Activated CD8-positive, alpha-beta memory T cell treated with anti-CD3 and anti-CD28 coated beads, Interleukin-2, amount 10 ng/mL, durations not matched to agents 7 days and 5 days (primary cell): ENCODE measurements at places on chromosomes 13 and 19.

DNA sequence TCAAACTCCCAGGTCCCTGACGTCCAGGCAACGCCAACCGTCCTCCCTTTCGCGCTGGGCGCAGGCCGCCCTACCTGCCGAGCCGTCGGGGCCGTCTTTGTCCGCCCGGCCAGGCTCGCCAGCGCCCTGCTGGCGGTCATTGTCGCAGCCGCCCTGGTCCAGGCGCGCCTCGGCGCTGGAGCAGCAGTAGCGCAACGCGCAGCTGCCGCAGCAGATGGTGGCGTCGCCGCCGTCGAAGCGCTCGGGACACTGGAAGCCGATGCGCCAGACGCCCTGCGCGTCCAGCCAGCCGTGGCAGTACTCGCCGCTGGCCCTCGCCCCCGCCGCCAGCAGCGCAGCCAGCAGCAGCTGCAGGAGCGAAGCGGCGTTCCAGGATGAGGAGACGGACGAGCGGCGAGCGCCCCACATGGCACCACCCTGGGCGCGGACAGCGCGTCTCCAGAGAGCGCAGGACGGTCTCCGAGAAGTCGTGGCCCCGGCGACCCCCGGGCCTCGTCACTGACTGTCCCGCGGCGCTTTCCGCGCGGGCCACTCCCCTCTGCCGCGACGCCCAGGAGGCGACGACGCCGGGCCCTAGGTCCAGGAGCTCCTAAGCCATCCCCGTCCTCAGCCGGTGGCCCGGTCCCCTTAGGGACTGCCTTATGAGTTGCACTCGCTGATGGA, 1.1 kb downstream of the SHISA2 start:
- DNase-seq = no peak

DNA sequence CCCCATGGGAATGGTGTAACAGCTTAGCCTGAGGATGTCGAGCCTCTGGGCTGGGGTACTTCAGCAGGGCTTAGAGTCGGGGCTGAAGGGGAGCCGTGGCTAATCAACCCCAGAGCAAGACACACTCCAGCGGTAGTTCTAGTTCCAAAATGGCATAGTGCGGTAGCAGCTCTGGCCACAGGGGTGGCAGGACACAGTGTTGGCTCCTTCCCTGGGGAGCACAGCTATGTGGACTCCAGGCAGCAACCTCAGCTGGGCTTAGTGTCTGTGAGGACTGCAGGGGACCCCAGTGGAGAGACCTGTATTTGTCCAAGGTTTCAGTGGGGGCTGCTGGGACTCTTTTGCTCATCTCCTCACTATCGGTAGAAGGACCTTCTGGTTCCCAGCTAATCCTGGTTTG, 70.8 kb upstream of the PCDH20 start:
- DNase-seq = no peak

DNA sequence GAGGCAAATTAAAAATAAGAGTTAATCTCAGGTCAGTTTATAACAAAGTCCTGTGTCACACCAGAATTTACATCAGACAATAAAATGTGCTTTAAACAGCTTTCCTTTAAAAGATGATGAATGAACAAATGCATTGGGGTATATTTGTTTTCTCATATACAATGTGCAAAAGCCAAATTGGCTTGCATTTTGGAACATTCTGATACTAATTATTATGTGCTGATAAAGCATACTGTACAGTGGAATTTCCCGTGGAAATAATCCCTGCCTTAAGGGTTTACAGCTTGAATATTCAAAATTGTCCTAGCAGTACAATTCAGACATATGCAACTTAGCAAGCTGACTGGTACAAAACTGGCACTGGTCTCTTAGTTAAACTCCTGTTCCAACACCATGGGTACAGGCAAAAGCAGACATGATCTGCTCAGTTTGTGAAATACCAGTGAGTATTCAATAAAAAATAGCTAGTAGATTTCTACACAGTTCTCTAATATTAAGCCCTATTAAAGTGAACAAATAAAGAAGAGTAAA, 373.4 kb downstream of the SLITRK1 start:
- DNase-seq = no peak

DNA sequence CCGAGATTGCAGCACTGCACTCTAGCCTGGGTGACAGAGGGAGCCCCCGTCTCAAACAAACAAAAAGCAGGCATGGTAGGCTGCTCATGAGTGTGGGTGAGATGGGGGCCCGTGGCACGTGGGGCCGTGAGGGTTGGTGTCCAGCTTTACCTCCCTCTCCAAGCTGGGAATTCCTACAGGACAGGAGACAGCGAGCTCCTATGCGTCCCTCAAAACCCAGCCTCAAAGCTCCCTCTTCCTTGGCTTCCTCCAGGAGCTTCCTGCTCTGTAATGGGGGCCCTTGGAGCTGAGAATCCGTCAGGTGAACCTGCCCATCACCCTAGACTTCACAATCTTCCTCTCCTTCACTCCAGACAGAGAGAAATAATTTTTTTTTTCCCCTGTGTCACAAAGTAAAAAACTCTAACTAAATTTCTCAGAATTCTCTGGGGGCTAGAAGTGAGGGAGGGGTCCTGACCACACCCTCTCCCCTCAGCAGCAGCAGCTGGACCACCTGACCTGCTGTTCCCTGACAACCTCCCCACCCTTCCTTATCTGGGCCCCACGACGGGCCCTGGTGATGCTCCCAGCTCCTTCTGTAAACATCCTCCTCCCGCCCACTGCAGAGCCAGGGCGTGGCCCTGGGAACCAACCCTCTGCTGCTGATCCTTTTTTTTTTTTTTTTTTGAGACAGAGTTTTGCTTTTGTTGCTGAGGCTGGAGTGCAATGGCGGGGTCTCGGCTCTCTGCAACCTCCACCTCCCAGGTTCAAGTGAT, 22.1 kb upstream of the WDR18 start:
- no peak for DNase-seq

GRCh38 chr19:2475018-2475701, 767 bp upstream of the GADD45B start:
- DNase-seq = peak; percentile 78

- no peak for DNase-seq
These were observed 778.8 kb upstream of the SLITRK5 start for GRCh38 chr13:86892330-86892729.

GRCh38 chr13:97224544-97225300, 2.6 kb downstream of the MBNL2 start:
- DNase-seq = no peak

DNA sequence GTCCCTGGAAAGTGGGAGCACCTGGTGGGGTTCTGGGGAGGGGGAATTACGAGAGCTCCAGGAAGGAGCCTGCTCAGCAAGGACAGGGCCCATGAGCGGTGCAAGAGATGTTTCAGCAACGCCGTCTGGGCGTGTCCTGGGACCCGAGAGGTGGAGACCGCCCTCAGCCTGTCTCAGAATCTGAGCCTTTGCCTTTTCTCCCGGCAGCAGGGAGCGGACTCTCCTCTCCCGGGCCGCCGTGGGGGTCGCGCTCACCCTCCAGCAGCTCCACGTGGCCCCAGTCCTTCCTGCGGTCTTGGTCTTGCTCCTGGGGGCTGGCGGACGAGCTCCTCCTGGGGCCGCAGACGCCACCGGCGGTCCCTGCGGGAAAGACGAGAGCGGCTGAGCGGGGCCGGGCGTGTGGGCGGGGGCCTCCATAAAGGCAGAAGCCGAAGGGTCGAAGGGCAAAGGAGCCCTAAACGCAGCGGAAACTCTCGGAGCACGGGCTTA, 714 bp downstream of the POLRMT start:
- peak; percentile 69 for DNase-seq

DNA sequence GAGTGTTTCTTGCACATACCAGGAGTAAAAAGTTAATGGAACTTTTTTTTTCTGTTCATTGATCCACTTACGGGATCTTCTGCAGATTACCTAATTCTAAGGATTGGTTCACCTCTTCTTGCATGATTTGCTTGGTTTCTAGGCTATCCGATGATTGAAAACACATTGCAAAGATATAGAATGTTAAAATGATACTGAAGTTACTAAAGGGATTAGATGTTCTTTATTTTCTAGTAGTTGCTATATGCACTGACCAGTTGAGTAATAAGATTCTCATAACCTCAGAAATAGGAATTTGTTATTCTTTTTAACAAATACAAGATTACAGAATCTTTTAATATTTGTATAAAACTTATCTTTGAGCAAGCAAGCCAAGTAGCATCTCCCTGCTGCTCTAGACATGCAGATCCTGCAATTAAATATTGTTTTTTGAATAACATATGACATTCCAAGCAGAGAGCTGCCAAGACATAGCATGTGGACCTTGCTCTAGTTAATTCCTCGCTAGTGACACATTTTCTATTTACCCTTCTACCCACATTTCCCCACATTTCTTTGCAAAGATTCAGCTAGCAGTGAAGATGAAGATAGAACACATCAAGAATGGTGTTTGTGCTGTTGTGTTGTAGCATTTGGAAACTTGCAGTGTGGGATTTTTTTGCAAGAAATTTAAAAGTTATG, 51.7 kb upstream of the RNF113B start:
- no peak for DNase-seq

- DNase-seq = no peak
These were observed 147.4 kb downstream of the ABCC4 start for GRCh38 chr13:95153647-95154412.

DNA sequence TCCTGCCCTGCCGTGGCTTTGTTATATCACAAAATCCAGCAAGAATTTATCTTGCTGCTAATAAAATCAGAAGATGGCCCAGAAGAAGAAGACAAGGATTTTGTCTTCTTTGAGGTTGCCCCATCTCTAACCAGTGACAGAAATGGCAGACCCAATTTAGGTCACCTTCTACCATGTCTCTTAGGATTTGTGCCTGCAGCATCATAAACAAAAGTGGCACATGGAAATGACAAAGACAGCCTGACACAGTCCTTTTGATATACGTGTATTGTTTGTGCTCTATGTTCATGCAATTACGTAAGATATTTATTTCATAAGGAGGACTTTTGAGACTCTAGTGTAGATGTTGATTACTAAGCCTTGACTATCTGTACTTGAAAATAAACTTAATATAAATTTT, 135.9 kb upstream of the TMTC4 start:
- DNase-seq = no peak

- no peak for DNase-seq
These were observed 375.0 kb downstream of the PCDH9 start for GRCh38 chr13:66855131-66855530.

DNA sequence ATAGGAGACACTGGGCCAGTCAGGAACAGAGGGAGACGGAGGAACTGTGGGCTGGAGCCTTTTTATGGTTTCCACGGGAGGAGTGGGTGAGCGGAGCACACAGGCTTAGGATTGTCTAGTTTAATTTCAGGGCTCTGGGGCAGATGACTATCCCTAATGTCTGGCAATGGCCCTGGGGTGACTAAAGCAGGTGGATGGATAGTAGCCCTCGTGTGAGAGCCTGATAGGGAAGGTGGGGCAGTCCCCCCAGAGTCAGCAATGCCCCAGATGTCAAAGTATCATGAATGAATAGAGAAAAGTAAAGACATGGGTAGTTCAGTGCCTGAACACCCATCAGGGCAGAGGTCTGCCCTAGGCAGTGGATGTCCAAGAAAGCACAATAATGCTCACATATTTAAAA, 94.2 kb downstream of the ZDHHC20 start:
- DNase-seq = no peak

DNA sequence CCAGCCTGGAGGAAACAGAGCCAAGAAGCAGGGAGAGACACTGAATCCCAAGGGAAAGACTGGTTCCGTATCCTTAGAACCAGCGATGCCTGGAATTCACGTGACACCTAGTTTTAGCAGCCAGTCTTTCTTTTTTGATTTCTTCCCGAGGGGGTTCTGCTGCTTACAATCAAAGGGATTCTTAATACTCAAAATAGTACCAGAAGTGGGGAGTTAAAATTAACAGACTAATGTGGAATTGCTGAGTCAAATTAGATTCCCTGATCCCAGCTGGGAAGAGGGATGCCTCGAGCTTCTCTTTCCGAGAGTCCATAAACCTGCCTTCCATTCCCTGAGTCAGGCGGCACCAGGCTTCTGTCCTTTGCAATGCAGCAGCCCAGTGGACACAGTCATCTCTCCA, 4.8 kb upstream of the MATK start:
- DNase-seq = no peak

DNA sequence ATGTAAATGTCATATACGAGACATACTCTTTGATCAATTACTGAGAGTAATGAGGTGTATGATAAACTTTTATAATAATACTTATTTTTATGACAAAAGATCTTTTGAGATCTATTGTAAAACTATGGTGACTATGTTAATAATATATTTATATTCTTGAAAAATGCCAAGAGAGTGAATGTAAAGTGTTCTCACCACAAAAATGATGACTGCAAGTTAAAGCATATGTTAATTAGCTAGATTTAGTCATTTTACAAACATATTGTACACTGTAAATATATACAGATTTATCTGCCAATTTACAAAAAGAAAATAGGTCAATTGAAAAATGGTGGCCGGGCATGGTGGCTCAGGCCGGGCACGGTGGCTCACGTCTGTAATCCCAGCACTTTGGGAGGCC, 81.0 kb downstream of the GPC6 start:
- DNase-seq = no peak

DNA sequence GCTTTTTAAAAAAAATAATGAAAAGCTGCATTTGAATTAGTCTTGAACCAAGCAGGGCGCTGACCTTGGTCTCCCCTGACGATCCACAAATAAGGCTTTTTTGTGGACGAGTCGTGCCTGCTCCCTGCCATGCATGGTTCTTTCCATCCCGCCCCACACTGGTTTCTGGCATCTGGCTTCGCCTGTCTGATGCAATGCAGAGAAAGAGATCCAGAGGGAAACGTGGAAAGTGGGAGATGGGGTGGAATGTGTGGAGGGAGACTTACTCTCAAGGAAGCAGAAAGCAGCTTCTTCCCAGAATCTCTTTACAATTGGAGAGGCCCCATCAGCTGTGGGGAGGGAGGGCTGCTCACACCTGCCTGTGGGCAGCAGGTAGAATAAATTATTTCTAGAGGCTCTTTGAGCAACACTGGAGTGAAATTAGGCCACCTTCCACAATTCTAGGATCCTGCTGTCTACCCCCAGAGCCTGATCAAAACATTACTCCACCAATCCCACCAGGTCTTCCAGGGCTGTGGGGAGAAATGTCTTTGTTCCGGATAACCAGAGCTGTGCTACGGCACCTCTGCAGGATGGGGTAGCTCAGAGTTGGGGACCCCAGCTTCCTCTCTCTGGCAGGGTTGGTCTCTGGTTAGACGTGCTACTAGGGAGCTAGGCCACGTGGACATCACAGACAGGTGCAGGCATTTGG, 183.5 kb downstream of the UQCRFS1 start:
- DNase-seq = no peak

- DNase-seq = no peak
These were observed 32.6 kb downstream of the VWA8 start for GRCh38 chr13:41928323-41928722.

DNA sequence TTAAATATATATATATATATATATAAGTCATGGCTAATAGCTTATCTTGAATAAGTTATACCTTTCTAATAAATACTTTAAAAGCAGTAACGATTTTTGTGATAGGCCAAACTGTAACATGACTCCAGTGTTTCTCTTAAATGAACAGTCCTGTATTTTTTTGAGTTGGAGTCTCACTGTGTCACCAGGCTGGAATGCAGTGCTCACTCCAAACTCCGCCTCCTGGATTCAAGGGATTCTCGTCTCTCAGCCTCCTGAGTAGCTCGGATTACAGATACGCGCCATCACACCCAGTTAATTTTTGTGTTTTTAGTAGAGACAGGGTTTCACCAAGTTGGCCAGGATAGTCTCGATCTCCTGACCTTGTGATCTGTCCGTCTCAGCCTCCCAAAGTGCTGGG, 814.2 kb upstream of the SLITRK5 start:
- no peak for DNase-seq

- DNase-seq = peak; percentile 85
These were observed 7.5 kb downstream of the RASA3 start for GRCh38 chr13:114124921-114125320.
